ENCODE measurements at places on chromosomes 4 and X.

DNA sequence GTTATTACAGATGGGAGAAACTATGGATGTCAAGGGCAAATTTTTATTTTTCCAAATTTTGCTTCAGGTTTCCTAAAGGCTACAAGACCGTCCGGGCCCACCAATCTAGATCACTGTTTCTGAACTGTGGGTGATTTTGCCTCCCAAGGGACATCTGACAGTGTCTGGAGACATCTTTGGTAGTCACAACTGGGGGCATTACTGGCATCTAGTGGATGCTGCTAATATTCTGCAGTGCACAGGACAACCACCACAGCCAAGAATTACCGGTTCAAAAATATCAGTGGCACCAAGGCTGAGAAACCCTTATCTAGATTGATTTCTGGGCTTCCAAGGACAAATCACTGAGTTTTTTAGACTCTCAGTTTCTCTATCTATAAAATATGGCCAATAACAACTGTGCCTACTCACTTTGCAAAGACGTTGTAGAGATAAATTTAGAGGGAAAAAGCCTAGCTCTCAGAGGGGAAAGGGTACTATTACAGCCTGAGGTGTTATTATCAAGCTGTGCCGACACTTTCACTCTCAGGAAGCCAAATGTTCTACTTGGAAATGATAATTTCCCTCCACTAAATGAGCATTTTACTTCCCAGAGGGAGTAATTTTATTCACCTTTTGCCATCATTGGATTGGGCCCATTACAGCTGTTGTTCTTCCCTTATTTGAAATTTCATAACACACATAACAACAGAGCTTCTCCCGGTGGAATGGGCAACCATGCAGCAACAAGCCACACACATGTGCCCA lies 442.1 kb downstream of the CENPC start:
- no peak overlapping the region for H3K4me3 ChIP-seq
- peaks cover 2% of the 10 kb centered on the region for H3K4me1 ChIP-seq
- no peaks in the 10 kb centered on the region for H3K36me3 ChIP-seq
- H3K27me3 ChIP-seq = no peaks in the 10 kb centered on the region
- peak; percentile 35 for DNase-seq

DNA sequence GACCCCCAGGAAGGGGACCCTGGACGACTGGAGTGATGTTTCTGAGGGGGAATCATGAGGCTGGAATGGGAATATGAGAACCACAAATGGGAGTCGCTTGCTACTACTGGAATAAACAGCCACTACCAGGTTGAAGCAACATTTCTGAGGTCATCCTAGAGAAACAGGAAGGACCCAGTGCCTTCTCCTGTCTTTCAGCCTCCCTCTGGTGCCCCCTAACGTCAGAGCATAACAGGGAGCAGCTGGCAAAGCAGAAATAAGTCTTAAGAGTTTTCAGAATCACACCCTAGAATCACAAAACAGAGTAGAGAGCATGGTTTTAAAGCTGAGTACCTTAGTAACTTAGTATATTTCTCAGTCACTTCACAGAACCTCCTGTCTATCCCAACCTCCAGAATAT lies 347.8 kb upstream of the PITX2 start:
- no peak overlapping the region for H3K27ac ChIP-seq
- H3K4me3 ChIP-seq = no peak overlapping the region
- no peaks in the 10 kb centered on the region for H3K27me3 ChIP-seq
- peak; percentile 92 for DNase-seq
- H3K4me1 ChIP-seq = no peaks in the 10 kb centered on the region

GRCh38 chrX:19515615-19516105 lies 352 bp upstream of the MAP3K15 start:
- H3K27me3 ChIP-seq = no peaks in the 10 kb centered on the region
- no peak overlapping the region for H3K4me3 ChIP-seq
- no peak overlapping the region for H3K27ac ChIP-seq
- no peaks in the 10 kb centered on the region for H3K4me1 ChIP-seq
- DNase-seq = peak; percentile 2
- no peaks in the 10 kb centered on the region for H3K36me3 ChIP-seq

DNA sequence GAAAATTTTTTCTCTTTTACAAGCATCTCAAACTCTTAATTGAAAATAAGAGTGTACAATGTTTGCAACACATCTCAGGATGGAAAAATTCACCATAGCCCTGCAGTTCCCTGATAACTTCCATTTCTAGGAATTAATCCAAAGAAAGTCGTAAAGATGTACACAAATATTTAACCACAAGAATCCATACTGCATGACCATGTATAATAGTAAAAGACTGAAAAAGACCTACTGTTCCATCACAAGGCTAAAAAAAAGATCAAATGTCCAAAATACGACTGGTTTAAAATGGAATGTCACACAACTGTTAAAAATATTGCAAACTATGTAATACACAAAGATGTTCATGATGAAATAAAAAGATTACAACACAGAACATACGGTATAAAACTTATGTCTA lies 32.1 kb downstream of the HUWE1 start:
- H3K27ac ChIP-seq = no peak overlapping the region
- H3K4me1 ChIP-seq = no peaks in the 10 kb centered on the region
- no peaks in the 10 kb centered on the region for H3K36me3 ChIP-seq
- H3K4me3 ChIP-seq = no peak overlapping the region

DNA sequence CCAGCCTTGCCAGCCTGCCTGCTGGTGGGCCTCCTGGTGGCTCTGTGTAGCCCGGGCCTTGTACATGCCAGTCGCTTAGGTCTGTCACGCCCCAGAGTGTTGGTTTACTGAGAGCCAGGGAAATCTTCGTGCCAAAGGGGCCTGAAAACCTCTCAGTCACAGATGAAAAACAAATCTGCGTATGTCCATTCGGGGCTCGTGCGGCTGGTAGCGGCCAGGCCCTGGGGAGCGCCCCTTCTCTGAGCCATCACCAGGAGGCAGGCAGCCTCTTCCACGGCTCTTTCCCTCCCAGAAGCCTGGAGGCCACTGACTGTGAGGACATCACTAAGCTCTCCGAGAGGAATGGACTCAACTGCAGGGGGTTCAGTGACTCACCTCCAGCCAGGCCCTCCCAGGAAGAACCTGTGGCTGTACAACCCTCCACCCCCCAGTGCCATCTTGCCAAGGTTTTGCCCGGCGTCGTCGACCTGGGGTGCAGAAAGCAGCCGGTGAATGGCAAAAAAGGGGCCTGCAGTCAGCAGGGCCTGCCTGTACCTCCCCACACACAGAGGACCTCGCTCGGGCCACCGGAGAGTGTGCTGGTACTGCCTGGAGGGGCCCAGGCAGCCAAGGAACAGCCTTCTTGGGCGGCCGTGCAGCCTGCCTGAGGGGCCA lies 162.2 kb downstream of the BCOR start:
- no peak overlapping the region for H3K4me3 ChIP-seq
- no peaks in the 10 kb centered on the region for H3K27me3 ChIP-seq
- no peak overlapping the region for H3K27ac ChIP-seq

DNA sequence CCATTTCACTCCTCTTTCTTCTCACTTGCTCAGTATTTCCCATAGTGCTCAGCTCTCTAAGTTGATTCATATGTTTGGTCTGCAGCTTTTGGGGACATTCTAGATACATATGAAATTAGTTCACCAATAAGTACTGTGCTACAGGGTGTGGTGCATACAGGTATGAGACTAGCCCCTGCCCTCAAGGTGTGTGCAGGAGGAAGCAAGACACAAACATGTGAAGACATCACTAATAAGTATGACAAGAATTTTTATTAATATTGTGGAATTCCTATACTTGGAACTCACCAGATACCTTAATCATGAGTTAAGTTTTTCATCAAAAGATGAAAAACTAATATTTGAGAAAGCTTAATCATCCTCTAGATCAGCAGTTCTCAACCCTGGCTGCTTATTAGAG lies 505.2 kb downstream of the ZNF674 start:
- no peak overlapping the region for H3K4me3 ChIP-seq
- H3K27me3 ChIP-seq = no peaks in the 10 kb centered on the region
- no peak for DNase-seq
- H3K4me1 ChIP-seq = no peaks in the 10 kb centered on the region
- H3K27ac ChIP-seq = no peak overlapping the region
- no peaks in the 10 kb centered on the region for H3K36me3 ChIP-seq

DNA sequence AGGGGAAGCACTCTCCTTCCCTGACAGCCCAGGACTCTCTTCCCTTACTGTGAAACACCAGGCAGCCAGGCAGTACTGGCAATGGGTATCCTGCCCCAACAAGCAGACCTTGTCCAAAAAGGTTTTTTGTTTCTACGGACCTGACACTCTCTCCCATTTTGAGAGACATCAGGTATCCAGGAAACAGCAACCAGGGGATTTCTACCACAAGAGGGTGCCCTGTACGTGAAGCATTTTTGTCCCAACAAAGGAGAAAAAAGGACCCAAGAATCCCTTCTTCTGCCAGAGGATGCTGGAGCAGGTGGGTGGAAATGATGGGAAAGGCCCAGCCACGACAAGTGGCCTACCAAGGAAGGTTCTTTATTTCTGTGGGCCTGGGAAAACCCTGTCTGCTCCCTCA lies 65.7 kb upstream of the FGF13 start:
- no peaks in the 10 kb centered on the region for H3K4me1 ChIP-seq
- H3K36me3 ChIP-seq = no peaks in the 10 kb centered on the region
- H3K27ac ChIP-seq = no peak overlapping the region
- no peaks in the 10 kb centered on the region for H3K27me3 ChIP-seq
- DNase-seq = peak; percentile 39

- no peaks in the 10 kb centered on the region for H3K4me1 ChIP-seq
- H3K4me3 ChIP-seq = no peak overlapping the region
- H3K36me3 ChIP-seq = no peaks in the 10 kb centered on the region
- no peak for DNase-seq
Observed at GRCh38 chr4:130510661-130511060, 1414.7 kb downstream of the C4orf33 start.

- no peaks in the 10 kb centered on the region for H3K36me3 ChIP-seq
- no peaks in the 10 kb centered on the region for H3K4me1 ChIP-seq
- peak; percentile 42 for DNase-seq
- no peaks in the 10 kb centered on the region for H3K27me3 ChIP-seq
Observed at GRCh38 chr4:14143892-14144291, 516.4 kb upstream of the BOD1L1 start.
